ENCODE measurements at places on chromosomes 1 and 21.

- DNase-seq = no peak
Measured at GRCh38 chr1:107858323-107858722, 106.7 kb downstream of the VAV3 start.

DNA sequence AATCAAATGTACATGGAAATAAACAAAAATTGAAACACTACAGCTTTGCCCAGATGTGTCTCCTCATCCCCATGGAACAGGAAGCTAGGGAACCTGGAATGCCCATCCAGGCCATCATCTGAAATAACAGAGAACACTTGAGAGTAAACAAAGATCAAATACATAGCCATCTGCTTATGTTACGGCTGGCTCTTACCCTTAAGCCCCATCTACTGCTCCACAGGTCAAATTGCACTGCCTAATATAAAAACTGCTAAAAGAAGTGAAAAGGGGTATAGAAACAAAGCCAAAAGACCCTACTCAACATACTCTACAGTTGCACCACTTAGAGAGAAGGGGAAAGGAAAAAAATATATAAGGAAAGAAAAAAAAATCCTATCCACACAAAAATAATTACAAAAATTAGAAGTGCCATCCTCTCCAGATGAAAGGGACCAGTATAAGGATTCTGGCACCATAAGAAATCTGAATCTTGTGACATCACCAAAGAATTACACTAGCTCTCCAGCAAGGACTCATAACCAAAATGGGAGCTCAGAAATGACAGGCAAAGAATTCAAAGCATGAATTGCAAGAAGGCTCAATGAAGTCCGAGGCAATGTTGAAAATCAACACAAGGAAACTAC lies 26.9 kb downstream of the OR6Y1 start:
- DNase-seq = peak; percentile 8

DNA sequence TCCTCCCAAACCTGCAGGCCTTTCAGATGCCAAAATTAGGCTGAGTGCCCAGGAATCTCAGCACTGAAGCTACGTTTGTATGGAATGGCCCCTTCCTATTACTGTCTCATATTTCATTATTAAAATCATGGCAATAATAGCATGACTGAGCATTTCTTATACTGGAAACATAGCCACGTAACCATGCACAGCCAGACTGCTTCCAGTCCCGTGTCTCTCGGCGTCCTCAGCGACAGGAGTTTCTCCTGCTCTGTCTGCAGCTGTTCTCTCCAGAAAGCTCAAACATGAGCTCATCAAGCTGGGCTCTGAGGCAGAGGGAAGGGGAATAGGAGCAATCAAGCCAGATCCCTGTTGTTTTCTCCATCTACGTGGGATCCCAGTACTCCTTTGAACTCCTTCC lies 104.0 kb downstream of the CDC7 start:
- peak; percentile 63 for DNase-seq

DNA sequence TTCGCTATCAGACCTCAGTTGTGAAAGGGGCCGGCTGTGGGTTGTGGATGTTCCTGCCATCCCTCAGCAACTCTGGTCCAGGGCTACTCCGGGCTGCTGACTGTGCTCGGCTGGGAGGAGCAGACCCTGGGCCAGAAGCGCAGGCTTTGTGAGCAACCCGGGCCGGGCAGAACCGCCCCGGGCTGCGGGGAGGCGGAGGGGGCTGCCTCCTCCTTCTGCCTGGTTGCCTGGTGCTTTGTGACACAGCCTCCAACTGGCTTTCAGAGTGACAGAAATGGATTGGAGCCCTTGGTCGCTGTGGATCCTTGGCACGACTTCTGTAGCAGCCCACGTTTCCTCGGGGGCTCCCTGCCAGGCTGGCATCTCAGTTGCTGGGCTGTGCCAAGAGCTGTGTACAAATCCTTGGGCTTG lies 10.0 kb downstream of the DRAXIN start:
- no peak for DNase-seq

DNA sequence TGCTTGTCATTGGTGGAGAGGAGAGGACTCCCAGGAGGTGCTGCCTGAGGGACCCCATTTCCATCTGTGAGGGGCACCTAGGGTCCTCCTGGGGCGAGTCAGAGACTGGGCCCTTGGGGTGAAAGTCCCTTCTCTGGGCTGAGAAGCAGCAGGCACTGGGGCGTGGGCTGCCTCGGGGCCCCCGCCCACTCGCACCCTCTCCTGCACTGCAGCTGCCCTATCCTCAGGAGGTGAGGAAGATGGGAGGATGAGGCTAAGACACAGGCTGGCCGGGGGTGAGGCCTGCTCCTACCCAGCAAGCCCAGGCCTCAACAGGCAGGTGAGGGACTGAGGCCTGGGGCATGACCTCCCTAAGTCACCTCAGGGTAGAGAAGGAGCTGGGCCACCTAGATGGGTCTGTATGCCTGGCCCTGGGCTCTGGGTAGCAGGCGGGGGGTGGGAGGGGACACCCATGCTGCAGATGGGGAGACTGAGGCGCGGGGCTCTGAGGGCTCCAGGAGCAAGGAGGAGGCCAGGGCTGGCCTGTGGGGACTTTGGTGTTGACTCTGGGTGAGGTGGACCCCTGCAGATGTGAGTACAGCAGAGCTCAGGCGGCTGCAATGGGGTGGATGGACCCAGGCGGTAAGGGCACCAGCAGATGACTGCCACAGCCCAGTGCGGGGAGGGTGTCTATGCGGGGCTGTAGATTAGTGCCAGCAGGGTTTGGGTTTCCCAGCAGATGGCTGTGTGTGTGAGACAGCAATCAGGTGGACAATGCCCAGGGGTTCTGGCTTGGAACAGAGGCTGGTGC lies 10.4 kb upstream of the ZNF669 start:
- no peak for DNase-seq

- peak; percentile 50 for DNase-seq
Measured at GRCh38 chr1:79792219-79792930, 785.8 kb upstream of the ADGRL4 start.

GRCh38 chr1:57966751-57967406 lies 543.0 kb upstream of the DAB1 start:
- peak; percentile 2 for DNase-seq

DNA sequence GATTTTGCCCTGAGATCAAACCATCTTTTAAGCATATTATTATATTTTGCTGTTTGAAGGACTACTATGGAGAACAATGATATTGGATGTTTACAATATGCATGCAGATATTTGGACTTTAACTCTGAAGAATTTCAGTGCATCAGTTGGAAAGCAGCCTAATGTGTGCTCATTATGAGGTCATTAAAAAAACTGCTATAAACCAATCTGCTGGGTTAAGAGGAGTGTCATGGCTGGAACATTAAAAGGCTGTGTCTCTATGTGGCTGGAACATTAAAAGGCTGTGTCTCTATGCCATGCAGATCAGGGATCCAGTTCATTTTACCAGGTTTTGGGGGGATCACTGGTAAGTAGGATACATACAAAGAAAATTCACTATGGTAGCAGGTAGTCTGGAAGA lies 77.6 kb downstream of the SPATA46 start:
- DNase-seq = no peak

DNA sequence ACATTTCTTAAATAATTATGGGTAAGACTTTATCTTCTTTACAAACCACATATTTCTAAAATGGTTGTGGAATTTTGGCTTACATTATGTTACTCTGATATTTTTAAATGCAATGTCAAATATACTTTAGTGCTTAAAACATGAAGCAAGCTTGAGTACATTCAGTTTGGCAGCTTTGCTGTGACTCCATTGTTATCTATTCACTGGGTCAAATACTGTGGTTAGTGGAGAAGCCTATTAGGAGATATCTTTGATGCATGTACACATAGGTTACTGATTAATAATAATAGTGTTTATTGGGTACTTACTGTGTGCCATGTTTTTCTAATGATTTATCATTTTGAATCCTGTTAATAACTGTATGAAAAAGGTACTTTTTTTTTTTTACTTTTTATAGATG lies 520.4 kb upstream of the B3GALT2 start:
- no peak for DNase-seq

DNA sequence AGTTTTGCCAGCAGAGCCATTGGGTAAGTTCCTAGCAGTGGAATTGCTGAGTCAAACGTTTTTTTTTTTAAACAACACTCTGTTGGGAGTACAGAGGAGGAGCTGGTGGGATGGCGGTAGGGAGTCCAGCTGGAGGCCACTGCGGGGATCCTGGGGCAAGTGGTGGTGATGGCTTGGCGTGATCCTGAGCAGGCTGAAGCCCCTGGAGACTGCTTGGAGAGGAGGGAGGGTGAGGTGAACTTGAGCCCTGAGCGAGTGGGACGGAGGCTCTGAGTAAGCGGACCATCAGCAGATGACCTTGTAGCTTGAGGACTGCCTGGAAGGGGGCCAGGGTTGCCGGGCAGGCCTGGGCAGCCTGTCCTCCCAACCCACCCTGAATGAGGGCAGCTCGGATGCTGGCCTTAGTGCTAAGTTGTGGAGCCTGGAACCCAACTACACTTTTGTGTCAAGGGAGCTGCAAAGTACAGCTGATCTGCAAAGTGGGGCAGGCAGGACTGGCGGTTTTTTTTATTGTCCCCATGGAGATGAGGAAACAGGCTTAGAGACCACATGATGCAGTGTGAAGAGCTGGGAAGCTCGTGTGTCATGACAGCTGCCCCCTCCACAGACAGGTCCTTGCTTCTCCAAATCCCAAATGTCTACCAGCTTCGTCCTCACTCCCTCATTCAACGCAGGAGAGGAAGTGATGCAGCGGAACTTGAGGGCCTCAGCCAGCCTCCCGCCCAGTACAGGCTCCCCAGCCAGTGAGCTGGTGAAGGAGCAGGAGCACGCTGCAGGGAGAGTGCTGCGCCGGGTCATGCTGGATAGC lies 20.2 kb downstream of the MRPL37 start:
- no peak for DNase-seq

- no peak for DNase-seq
Measured at GRCh38 chr1:9807541-9807940, 16.2 kb downstream of the CLSTN1 start.

GRCh38 chr21:34298534-34299167 lies 65.2 kb upstream of the KCNE2 start:
- no peak for DNase-seq

GRCh38 chr1:196115646-196116045 lies 492.6 kb downstream of the KCNT2 start:
- peak; percentile 80 for DNase-seq

DNA sequence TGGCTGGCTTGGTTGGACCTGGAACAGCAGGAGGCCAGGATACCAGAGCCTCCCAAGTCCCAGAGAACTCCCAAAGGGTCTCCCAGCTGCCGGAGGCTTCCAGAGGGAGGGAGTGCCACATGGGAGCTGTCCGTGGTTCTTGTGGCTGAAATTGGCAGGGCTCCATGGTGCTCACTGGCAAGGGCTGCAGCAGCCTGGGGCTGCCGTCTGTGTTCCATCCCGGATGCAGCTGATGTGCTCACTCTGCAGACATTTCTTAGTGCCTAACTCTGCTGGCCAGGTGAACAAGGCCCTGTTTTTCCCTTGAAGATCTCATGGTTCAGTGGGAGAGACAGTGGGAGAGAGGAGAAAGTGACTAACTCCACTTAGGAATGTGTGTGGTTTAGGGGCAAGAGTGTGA lies 261.1 kb downstream of the CAMTA1 start:
- peak; percentile 77 for DNase-seq

- peak; percentile 38 for DNase-seq
Measured at GRCh38 chr1:189429610-189430009, 1048.1 kb downstream of the BRINP3 start.

DNA sequence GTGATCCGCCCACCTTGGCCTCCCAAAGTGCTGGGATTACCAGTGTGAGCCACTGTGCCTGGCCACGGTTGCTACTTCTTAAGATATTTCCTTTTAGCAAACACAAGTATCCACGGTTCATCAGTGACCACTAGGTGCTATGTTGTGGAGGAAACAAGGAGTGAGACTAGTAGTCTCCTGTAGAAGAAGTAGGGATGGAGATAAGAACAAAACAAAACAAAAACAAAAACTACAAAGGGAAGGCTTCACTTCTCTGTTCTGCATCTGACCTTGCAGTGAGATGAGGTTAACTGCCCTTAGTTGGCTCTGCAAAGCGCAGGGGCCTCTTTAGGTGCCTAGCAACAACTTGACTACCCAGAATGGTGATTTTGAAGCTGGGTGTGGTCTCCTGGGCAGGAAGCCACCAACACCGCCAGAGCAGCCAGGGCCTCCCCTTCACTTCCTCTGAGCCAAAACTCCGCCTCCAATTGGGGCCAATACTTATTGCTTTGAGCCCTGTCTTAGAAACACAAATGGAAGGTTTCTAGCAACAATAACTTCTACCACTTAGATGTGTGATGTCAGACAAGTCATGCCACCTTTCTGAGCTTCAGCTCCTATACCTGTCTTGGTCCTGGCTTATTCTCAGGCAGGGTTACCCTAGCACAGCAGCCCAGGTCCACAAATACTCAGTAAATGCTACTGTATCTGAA lies 12.8 kb upstream of the CDC42 start:
- peak; percentile 51 for DNase-seq

- no peak for DNase-seq
Measured at GRCh38 chr1:228291906-228292608, 84.2 kb downstream of the OBSCN start.

DNA sequence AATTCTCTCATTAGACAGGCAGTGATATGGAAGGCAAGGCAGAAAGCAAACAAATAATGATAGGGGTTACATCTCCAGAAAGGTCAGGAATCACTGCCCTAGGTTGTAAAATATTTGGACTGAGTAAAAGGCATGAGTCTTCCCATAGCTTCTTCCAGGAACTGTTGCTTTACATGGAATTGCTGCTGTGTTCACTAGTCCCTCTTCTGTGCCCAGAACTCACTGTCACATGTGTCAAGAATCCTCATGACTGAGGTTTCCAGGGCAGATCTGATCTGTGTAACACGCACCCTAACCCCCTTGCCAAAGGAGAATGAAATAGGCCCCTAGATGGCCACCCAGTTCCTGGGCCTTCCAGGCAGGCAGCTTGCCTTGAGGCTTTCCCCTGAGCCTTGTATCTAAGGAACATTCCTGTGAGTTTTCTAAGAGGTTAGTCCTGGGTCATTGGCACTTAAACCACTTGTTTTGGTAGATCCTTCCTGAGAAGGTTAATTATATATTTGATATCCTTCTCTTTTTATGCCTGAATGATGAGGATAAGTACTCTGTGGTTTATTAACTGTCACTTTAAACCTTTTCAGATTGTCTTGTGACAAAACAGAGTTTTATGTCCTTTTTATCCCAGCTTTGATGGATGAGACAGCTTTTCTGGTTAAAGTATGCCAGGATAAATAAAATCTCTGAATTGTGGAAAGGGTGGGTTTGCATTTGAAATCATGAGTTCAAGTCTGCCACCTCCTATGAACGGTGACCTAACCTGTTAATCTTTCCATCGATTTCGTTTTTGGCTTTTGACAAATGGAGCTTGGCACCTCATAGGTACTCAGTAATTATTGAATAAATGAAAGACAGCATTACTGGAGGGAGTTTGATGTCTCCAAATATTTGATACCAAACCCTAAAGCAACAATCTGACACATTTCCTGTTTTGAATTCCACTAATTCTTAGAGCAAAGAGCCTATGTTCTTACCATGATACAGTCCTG lies 163.3 kb downstream of the DHRS3 start:
- DNase-seq = peak; percentile 71

Measured in fibroblast of skin of back (primary cell).